ENCODE measurements at places on chromosomes 5 and 9.

GRCh38 chr5:81183811-81184748 lies 49.0 kb upstream of the CKMT2 start:
- no peak for DNase-seq

GRCh38 chr5:139058121-139058520 lies 140.0 kb downstream of the SIL1 start:
- DNase-seq, result peak; percentile 33

- DNase-seq, result no peak
Observed at GRCh38 chr5:168656633-168657032, 77.5 kb upstream of the PANK3 start.

DNA sequence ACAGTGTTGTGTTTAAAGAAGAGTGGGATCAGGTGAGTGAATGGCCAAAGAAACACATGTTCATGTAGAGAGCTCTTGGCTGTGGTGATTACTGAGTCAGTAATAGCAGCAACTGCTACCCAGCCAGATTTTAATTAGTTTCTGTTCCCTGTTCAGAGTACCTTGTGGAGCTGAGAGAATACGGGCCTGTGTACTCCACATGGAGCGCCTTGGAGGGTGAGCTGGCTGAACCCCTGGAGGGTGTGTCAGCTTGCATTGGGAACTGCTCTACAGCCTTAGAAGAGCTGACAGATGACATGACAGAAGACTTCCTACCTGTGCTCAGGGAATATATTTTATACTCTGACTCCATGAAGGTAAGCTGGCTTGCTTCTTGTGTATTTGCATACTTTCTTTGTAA lies 52.3 kb downstream of the SLC46A2 start:
- DNase-seq, result no peak

DNA sequence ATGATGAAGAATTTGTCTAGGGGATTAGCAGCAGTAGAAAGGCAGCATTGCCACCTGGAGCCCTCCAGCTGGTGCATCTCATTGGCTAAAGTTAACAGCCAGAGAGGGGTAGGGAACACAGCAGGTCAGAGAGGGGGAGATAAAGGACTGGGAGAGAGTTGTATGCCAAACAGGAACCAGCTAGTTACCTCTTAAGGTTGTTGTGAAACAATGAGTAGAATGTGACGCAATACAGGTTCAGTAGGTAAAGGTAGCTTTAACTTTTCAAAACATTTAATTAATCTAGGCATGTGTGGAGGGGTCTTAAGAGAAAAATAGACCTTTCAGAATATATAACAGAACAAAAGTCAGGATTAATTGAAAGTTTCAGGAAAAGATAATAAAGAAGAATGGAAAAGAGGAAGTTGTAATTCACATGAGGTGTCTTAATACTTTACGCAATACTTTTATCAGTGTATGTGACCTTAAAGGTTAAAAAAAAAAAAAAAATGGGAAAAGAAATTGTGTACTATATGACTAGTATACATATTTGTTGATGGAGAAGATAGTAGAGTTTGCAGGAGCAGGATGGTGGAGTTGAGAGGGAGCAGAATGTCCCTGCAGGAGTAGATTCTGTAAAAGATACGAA lies 14.3 kb downstream of the FBXO38 start:
- peak; percentile 43 for DNase-seq

DNA sequence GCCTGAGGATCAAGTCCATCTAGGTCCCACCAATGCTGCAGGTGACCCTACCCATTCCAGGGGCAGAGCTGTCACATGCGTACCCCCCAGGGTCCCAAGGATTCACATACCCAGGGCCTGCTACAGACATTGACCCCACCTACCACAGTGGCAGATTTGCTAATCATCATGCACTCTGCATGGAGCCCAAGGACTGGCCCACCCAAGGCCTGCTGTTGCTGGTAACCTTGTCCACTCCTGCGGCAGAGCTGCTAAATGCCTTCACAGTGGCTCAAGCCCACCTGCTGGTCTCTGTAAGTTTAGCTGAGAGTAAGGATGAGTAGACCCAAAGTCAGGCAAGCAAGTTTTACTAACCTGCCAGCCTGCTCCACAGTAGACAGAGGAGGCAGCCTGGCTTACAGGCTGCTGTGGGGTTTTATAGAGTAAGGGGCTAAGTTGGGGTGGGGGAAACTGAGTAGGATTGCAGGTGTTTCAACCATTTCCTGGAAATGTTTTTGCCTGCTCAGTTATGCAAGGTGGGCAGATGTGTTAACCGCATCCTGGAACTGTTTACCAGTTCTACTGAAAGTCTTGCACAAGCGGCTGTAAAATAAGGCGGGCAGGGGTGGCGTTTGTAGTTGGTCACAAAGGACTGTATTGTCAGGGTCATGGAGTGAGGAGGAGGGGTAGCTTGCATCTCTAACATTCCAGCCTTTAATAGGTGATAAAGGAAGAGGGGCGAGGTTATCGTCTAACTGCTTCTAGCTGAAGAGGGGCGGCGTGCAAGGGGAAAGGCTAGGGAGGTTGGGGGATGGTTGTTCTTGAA lies 2163.5 kb upstream of the WWC1 start:
- no peak for DNase-seq

- DNase-seq, result no peak
Observed at GRCh38 chr9:16960084-16960483, 89.6 kb upstream of the BNC2 start.

DNA sequence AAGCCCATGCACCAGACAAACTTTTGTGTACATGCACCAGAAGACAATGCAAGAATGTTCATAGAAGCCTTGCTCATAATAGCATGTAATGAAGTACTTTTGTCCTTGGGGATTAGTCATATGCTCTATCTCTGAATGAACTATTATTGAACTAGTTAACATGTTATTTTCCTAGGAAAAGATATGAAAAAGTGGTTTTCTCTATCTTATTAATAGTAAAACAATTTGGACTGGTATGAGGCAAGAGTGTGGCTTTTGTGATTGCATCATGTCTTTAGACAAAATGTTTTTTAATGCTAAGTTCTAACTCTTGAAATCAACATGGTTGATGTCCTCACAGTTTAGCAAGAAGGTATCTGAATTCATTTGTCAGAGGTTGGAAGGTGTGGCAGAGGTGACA lies 55.7 kb upstream of the SPDL1 start:
- peak; percentile 14 for DNase-seq

GRCh38 chr5:78649211-78649695 lies 681 bp upstream of the LHFPL2 start:
- DNase-seq, result no peak

- no peak for DNase-seq
Observed at GRCh38 chr5:168879929-168880328, 300.8 kb upstream of the PANK3 start.

- no peak for DNase-seq
Observed at GRCh38 chr5:158032246-158032645, 173.3 kb upstream of the CLINT1 start.

- no peak for DNase-seq
Observed at GRCh38 chr5:160262151-160263074, 33.1 kb downstream of the FABP6 start.

GRCh38 chr9:72254901-72255545 lies 105.8 kb downstream of the GDA start:
- peak; percentile 34 for DNase-seq

- no peak for DNase-seq
Observed at GRCh38 chr5:133384120-133384855, 228.1 kb downstream of the FSTL4 start.

- no peak for DNase-seq
Observed at GRCh38 chr5:155651-156410, 35.5 kb upstream of the LRRC14B start.

Measured in NCI-H226 (cell line).